ENCODE measurements at places on chromosomes 5 and 9.

DNA sequence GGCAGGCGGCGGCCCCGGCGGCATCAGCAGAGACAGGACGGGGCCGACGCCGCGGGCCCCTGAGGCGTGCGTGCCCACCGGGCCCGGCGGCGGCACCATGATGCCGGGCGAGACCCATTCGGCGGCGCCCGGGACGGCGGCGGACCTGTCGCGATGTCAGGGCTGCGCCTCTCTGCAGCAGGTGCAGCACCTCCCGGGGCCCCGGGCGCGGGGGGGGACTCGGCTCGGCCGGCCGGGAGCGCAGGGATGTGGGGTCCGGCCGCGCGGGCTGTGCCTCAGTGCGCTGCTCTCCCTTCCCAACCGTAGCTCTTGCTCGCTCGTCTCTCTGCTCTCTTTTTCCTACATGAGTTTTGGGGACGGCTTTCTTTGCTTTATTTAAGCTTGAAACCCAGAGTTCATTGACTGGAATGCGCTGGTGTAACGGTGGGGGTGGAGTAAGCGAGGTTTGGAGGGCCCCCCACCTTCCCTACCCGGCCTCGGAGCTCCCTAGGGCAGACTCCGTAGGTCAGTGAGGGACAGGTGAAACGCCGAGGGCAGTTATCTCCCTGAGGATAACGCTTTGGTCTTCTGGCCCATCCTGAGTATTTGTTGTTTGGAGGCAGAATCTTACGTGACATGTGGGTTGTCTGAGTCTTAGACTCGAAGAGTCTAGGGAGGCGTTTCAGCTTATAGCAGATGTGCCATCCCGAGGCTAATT lies 490 bp downstream of the ICE1 start:
- DNase-seq, result no peak

- no peak for DNase-seq
These were observed 8.6 kb downstream of the PCA3 start for GRCh38 chr9:76772686-76773445.

GRCh38 chr9:105055917-105056316 lies 128.0 kb upstream of the ABCA1 start:
- DNase-seq, result no peak

GRCh38 chr5:97127727-97128126 lies 14.7 kb downstream of the LIX1 start:
- no peak for DNase-seq

GRCh38 chr5:153088538-153088937 lies 401.9 kb upstream of the GRIA1 start:
- DNase-seq, result no peak

DNA sequence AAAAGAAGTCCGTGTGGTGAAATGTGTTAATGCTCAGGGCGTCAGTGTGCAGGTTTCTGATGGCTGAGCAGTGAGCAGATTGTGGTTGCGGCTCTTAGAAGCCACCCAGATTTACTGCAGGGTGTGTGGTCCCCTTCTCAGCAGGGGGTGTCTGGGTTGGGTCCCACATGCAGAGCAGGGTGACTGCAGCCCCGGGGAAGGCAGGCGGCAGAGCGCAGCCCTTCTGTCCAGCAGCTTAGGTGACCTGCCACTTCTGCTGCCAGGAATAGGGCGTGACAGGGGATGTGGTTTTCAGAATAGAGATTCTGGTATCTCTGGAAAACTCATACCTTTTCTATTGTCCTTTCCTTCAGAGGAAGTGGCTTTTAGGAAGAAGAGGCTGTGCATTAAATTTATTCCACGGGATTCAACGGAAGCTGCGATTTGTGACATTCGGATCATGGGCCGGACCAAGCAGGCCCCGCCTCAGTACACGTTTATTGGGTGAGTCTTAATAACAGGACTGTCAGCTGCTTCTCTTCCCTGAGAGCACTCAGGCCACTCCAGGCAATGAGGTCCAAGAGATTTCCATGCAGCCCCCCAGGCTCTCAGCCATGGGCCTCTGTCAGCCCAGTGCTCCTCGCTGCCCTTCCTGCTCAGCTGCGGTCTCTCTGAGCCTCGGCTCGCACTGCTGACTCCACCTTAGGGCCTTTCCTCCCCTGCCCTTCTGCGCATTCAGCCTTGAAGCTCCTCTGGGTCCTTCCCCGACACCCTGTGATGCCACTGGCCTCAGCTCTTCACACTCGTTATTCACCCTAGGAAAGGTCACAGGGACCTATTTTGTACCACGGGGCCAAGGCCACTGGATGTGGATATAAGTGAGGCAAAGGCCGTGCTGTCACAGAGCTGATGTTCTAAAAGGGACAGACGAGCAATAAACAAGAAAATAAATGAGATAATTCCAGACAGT lies 65.4 kb downstream of the MVB12B start:
- no peak for DNase-seq
